ENCODE measurements at places on chromosomes 4 and X.

DNA sequence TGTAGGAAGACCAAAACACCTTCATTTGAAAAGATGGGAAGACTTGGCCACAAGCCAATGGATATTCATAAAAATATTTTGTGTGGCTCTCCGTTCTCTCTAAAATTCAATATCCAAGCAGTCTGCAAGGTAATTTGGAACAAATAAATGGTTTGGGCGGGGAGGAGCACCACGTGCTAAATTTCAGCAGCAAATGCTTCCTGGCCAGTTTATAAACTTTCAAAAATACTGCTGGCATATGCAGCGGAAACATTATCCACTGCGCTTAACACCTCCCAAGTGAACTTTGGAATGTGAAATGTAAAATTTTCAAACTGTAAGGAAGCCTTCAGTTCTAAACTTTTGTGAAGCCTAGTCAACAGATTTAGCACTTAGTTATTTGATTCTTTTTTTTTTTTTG is 191.0 kb downstream of the NSUN7 start:
- no peak for DNase-seq

DNA sequence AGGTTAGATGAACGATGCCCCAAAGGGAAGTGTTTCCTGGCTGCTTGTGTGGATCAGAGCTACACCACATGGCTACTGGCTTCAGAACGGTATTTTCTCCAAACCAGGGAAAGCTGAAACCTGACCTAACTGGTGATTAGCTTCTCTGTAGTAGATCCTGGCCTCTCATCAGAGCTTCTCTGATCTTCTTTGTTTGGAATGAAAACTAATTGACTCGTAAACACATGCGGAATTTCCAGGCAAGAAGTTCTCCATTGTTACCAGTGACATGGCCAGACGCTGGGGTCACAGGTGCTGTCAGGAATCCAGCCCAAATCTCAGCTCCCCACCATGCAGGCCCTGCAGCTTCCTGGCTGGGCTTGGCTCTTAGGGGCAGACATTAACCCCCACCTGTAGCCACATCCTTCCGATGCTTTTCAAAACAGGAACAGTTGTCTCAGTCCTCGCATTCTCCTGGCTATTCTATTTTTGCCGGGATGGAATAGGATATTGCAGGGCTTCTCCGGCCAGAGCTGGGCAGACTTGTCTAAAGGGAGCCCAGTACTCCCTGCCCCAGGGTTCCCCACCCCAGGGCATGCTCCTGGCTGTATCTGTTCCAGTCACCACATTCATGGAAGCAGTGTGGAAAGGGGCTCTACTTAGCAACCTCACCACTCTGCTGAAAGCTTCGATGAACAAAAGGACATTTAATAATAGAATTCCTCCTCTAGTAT is 305.4 kb upstream of the F9 start:
- DNase-seq = no peak

DNA sequence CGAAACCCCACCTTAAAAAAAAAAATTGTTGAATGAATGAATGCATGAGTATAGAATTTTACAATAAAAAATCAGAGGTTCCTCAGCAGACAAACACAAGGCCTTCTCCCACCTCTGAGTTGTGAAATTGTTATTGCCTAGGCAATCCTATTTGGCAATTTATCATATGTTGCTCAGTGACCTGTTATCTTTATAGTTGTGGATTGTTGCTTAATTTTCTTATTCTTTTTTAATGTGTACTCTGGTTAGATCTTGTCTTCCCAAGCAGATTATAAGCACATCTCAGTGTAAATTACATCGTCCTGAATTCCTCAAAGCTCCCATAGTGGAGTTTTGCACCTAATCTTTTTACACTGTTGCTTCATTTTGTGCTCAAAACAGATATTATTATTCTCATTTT is 71.9 kb downstream of the RBM47 start:
- no peak for DNase-seq

- no peak for DNase-seq
Observed at GRCh38 chr4:134308910-134309309, 107.3 kb upstream of the PABPC4L start.

DNA sequence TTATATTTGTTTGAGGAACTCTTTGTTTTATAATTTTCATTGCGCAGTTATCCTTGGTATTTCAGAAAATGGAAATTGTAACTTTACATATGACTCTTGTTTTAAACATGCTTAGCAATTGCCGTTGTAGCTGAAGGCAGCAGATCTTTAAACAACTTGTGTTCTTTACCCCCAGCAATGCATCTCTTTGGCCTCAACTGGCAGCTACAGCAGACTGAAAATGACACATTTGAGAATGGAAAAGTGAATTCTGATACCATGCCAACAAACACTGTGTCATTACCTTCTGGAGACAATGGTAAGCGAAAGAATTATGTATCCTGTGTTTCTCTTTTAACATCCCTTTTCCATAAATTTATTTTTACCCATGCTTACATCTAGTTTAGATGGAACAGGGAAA is 263.6 kb downstream of the DCTD start:
- DNase-seq = no peak

DNA sequence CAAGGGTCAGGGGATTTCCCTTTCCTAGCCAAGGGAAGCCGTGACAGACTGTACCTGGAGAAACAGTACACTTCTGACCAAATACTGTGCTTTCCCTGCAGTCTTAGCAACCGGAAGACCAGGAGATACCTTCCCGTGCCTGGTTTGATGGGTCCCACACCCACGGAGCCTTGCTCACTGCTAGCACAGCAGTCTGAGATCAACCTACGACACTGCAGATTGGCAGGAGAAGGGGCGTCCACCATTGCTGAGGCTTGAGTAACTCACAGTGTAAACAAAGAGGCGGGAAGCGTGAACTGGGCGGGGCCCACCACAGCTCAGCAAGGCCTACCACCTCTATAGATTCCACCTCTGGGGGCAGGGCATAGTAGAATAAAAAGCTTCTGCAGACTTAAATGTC is 48.7 kb upstream of the SRD5A3 start:
- no peak for DNase-seq

GRCh38 chr4:52914051-52914605 is 52.0 kb downstream of the RASL11B start:
- peak; percentile 68 for DNase-seq

GRCh38 chr4:127410201-127410600 is 222.6 kb upstream of the INTU start:
- peak; percentile 27 for DNase-seq

- DNase-seq = no peak
Observed at GRCh38 chrX:110015032-110015431, 12.1 kb downstream of the TMEM164 start.

DNA sequence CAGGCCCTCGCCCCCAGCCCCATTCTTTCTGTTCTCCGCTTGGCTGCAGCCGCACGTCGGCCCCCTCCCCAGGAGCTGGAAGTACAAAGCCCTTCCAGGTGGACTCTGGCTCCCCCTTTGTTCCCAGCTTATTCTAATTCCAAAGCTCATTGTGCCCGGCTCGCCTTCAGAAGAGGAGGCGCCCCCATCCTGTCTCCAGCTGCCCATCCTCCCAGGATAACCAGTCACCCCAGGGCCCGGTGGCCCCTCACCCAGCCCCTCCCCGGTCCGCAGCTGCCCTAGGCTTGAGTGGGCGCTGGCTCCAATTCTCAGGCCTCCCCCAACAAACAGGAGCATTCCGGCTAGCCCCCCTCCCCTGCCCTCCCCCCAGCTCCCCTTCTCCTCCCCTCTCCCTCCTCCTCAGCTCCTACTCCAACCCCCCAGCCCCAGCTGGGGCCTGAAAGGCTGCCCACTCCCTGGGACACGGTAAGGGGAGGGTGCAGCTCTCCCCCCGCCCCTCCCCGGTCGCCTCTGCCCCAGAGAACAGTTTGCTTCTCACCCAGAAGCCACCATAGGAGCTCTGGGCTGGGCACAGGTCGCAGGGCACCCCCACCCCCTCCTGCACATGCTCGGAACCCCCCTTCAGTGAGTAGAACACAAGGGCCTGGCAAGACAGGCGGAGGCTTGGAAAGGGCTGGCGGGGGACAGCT is 3.1 kb upstream of the SLC6A8 start:
- DNase-seq = no peak

DNA sequence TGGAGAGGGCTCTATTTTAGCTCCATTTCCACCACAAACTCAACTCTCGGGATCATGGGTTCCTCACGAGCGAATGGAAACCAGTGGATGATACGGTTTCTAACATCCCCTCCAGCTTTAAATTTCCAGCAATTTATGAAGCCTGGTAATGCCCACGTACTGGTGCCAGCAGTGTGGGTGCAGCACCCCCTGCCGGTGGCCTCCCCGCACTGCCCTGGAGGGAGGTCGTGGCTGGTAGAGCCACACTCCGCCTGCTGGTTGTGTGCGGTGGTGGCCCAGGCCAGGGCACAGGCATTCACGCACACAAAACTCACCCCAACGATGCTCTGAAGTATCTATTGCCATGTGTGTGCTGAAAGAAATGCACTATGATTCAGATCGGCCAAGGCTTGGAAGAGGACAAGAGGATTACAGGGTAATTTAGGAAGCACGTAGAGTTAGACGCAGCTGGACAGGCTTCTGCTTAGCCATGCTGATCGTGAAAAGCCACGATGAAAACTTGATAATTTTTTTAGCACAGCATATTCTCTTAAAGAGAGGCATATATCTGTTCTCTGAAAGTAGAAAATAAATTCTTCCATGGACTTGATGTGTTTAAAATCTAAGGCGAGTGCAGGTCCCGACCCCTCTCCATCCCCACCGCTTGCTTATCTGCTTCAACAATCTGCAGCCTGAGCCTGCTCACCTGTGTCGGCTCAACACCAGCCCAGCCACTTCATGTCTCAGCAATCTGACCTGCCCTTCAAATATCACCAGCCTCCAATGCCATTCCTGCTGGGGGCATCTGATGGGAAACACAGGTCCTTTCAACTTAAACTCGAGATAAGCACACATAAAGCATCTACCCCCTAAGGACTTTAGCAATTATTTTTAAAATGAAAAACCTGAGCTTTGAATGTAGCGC is 59.1 kb downstream of the SCD5 start:
- DNase-seq = peak; percentile 90

DNA sequence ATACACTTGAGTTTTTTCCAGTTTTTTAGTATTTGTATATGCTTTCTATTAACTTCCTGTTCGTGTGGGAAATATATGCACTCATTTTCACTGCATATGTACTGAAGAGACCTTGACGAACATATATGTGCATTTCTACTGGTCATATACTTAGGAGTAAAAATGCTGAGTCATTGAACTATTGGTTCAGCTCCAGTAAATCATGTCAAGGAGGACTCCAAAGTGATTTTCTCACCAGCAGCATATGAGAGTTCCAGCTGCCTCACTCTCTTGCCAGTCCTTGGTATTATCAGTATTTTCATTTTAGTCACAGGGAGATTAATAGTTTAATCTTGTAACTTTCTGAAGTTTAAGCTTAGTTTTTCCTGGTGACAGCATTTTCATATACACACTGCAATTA is 2750.2 kb downstream of the ARAP2 start:
- DNase-seq = no peak

GRCh38 chr4:172791841-172792240 is 376.8 kb upstream of the GALNT7 start:
- DNase-seq = no peak

GRCh38 chr4:129926936-129927335 is 831.0 kb downstream of the C4orf33 start:
- no peak for DNase-seq

GRCh38 chr4:46484881-46485280 is 95.0 kb upstream of the GABRA2 start:
- DNase-seq = no peak

DNA sequence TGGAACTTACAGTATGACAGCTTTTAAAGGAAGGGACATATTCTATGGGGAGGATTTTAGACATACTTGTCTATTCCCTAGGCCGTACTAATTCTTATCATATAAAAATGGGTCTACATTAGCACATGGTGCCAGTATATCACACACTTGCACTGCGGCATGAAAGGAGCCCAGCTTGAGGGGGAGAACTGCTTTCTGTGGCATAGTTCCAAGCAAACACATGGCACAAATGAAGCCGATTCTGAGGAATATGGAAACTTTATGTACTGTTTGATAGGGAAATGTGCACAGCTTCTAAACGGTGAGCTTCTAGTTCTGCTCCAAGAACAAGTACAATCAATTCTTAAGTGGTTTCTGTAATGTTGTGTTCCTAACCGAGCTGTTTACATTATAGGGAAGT is 675.6 kb upstream of the FTHL17 start:
- no peak for DNase-seq

DNA sequence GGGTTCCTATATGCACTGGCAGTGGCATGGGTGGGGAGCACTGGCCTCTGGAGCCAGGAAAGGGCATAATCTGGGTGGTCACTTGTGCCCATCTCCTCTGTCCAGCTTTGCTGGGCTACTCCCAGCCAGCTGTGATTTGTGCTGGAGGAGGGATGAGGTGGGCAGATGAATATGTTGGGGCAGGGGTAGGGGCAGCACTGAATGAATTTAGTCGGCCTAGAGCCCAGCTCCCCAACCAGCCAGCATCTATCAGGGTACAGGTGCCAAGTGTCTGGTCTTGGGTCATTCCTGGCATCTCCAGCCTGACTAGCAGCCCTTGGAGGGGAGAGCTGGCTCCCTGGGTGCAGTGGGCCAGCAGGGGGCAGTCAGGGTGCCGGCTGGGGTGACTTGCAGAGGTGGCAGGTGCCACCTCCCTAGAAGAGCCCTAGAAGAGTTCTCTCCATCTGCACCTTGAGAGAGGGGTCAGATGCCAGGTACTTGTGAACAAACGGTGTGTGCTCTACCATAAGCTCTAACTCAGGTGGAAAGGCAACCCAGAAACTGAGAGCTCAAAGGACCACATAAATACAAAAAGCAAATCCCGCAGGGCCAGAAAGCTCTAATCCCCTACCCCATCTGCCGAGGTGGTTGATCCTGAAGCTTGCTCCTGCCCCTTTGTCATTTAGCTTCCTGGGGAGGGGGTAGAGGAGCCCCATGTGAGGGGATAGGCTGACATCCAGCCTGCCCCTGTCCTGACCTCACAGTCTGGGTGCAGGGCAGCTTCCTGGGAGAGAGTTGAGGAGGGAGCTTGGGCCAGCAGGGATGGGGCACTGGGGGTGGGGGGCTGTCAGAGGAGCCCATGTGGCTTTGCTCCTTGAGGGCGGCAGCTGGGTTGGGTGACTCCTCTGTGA is 2.2 kb downstream of the SORCS2 start:
- peak; percentile 61 for DNase-seq

GRCh38 chrX:31580227-31580626 is 508.4 kb upstream of the FTHL17 start:
- DNase-seq = no peak

GRCh38 chr4:140704964-140705363 is 51.2 kb downstream of the TBC1D9 start:
- no peak for DNase-seq

DNA sequence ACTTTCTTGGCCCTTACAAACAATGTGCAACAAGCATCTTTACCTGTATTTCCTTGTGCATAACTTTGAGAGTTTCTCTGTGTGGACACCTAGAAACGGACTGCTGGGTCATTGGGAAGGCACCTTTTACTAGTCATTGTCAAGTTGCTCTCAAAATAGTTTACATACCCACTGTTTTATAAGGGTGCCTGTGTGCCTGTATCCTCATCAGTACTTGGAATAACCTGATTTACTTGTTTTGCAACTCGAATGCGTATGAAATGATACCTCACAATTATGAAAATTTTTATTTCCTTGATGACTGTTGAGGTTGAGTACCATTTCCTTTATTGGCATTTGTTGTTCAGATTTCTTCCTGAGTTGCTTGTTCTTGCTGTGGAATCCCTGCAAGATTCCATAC is 150.8 kb downstream of the STIM2 start:
- DNase-seq = no peak
